ENCODE measurements at places on chromosomes 12 and 14.

DNA sequence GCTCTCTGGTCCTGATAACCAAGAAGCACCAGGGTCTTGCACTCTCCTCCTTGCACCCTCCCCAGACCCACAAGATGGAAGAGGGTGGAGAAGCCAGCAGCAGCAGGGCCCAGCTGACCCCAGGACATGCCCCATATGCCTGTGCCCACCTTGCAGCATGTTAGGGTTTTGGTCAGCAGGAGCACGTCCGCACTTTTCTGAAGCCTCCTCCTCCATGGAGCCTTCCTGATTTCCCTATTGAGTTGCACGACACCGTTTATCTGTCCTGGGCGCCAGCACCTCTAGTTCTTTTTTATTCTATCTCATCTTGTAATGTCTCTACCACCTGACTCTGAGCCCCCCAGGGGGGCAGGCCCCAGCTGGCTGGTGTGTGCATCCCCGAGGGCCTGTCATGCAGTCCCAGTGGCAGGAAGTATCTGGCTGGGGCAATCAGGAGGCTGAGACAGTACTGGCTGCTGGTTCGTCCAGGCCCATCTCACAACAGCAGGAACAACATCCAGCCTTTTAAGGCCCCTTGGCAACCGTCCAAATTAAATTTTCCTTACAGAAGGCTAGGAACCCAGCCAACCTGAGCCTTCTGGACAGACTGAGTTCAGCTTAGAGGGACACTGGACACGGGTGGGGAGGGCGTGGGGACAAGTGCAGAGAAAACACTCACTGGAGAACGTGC lies 39.6 kb downstream of the CCDC85C start:
- DNase-seq: no peak

GRCh38 chr12:131032082-131032750 lies 78.5 kb downstream of the ADGRD1 start:
- no peak for DNase-seq

DNA sequence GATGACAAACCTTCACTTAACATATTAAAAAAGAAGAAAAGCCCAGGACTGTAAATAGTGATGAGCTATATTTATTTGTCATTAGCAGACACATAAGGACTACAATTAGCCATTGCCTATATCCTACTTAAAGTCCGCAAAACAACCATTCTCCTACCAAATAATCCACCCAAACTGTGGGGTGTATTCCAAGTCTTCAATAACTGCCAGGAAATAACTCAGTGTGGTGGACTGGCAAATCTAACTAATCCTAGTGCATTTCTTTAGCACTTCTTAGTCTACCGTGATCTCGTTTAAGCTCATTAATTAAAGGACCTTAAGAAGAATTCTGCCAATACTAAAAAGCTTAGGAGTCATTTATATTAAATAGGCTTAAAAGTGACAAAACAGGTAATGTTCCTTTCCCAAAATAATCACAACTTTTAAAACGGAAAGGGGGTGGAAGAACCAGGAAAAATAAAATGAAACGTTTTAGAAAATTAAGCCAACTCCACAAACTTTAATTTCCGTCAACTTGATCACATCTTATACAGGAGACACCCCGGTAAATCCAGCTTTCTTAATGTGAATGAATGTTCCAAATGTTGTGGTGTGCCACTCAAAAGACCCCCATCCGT lies 1.8 kb downstream of the NOVA1 start:
- DNase-seq: no peak

GRCh38 chr12:54026640-54027441 lies 1.4 kb upstream of the HOXC6 start:
- DNase-seq: no peak

GRCh38 chr14:51545396-51545795 lies 106.3 kb upstream of the FRMD6 start:
- DNase-seq: no peak

DNA sequence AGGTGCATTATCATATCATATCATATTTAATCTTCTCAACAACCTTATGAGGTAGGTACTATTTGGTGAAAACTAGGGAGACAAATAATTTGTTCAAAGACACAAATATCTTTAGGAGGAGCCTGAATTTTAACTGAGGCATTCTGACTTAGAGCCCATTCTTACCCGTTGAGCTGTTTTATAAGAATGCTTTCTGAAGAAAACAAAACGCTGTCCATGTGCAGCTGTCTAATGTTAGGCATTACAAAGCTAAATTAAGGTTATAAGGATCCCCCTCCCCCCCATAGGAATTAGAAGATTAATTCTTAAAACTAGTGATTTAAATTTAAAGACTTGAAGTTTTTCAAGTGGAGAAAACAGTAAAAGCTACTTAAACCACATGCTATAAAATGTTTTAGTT lies 6.4 kb downstream of the KTN1 start:
- DNase-seq: no peak

- DNase-seq: no peak
Observed at GRCh38 chr12:67697967-67698366, 49.4 kb downstream of the DYRK2 start.

DNA sequence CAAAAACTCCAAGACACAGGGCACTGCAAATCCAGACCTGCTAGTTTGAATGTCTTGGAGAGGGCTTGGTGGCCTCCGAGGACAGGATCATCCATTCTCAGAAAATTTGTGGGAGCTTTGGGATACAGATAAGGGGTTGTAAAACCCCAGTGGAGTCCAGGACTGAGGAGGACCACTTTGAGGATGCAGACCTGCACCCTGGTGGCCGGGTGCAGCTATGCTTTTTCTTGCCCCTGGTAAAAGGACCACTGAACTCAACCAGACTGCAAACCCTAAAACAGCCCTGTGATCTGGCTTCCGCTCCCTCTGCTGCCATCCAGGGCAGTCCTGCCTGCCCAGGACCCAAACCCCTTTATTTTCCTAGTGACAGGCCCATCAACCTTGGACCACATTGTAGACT lies 169.5 kb upstream of the DAAM1 start:
- DNase-seq: no peak

DNA sequence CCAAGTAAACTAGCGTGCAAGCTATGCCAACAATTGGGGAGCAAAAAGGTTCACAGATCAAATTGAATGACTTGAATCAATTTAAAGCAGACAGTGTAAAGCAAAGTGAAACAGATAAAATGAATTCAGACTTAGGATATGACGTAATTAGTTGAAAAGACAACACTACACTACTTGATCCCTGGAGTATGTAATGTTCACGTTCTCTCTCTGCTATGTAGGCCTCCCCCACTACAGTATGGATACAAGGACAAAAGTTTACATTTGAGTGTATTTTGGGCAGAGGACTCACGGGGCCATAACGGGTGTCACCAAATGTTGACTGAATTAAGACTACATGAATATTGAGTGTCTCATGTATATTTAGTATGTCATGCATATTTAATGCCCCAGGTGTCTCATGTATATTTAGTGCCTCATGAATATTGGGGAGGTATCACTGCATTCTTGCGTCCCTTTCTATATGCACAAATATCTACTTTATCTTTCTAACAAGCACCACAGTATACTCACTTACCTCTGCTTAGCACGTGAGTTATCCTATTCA lies 44.5 kb downstream of the RERGL start:
- DNase-seq: no peak

- no peak for DNase-seq
Observed at GRCh38 chr14:57389646-57390036, 745 bp upstream of the NAA30 start.
